SK-N-SH treated with all-trans-retinoic acid at 6 μM for 48 hours (cell line): ENCODE measurements at places on chromosomes 7 and 10.

DNA sequence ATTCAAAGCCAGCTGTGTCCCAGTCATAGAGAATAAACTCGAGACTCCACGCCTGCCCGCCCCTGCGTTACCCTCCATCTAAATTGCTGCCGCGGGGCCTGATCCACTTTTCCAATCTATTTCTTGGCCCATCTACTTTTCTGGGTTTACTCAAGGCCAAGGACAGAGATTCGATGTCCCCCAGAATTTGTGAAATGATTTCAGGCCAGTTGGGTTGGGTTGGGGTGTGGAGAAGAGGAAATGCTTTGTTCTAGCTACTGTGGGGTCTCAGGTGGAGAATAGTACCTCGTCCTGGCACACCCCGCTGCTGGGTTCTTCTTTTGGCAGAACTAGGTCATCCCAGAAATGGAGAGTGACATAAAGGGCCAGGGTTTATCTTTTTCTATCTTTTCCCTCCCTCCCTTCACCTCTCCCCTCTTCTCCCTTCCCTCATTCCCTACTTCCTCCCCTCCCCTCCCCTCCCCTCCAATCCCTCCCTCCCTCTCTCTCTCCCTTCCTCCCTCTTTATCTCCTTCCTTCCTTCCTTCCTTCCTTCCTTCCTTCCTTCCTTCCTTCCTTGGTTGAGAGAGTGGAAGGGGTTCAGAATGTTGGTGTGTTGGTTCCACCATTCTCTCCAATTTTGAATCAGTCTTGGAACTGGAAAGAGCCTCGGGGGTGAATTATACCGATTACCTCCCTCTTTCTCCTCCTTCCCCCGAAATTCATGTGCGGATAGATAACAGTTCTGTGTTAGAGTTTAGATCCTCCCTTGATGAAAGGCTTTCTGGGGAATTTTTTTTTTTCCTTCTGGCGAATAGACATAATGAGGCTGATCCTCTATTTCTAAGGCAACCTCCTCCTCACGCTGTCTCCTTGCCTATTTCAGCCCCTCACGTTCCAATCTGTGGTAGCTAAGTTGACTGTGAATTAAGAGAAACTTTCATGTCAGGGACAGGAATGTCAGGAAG is 1.2 kb upstream of the TMEM229A start:
- ATAC-seq = no peak; the same call in 2 of the 3 replicates

DNA sequence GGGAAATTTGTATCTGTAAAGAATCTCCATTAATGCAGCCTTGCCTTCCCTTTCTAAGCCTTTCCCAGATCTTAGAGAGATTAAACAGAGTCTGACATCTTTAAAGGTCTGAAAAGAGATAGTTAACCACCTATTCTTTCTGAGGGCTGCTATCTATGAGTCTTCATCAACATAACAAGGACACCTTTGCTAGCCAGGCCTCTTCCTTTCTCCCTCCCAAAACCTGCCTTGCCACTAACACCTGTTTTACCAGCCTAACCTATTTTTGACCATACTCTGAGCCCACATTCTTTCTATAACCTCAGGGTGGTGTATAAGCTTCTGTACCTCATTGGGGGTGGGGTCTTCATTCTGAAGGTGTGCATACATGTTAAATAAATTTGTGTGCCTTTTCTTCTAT is 217.1 kb downstream of the IPMK start:
- ATAC-seq = no peak

- ATAC-seq = peak; percentile 40; the same call in 2 of the 3 replicates
Measured at GRCh38 chr10:114654822-114655575, 3.1 kb downstream of the ABLIM1 start.

DNA sequence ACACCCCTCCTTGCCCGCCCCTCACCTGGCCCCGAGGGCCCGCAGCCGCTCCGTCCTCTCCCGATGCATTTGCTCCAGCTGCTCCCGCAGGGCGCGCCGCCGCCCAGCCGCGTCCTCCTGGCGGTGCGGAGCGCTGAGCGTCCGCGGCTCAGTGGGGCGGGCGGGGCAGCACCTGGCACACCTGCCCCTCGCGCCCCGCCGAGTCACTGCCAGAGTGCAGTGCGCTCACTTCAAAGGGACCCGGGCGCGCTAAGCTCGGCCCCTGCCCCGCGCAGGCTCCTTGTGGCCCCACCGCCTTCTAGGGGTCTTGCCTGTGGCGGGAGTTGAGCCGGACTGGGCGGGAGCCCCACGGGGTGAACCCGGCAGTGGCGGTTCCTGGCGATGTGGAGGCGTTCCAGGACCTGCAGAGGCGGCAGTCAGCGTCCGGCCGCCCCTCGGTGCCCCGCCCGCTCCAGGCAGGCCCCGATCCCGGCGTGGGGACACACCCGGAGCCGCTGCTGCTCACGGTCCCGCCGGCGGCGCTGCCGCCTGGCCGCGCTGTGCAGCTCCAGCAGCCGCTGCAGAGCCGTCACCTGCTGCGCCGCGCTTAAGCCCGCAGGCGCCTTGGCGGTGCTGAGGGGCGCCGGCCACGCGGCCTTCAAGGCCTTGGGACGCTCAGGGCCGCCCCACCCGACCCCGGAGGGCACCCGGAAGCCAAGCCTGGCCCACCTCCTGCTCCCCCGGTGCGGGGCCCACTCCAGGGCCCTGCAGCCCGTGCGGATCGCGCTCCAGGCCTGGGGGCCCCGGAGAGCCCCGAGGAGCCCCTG is 6.7 kb downstream of the ATP6V1F start:
- peak; percentile 84 for ATAC-seq

- no peak for ATAC-seq
Measured at GRCh38 chr7:31440511-31440910, 73.4 kb upstream of the ITPRID1 start.

GRCh38 chr7:155785536-155785935 is 26.7 kb downstream of the SHH start:
- ATAC-seq = no peak

- no peak for ATAC-seq
Measured at GRCh38 chr7:132367004-132367403, 209.3 kb downstream of the PLXNA4 start.

DNA sequence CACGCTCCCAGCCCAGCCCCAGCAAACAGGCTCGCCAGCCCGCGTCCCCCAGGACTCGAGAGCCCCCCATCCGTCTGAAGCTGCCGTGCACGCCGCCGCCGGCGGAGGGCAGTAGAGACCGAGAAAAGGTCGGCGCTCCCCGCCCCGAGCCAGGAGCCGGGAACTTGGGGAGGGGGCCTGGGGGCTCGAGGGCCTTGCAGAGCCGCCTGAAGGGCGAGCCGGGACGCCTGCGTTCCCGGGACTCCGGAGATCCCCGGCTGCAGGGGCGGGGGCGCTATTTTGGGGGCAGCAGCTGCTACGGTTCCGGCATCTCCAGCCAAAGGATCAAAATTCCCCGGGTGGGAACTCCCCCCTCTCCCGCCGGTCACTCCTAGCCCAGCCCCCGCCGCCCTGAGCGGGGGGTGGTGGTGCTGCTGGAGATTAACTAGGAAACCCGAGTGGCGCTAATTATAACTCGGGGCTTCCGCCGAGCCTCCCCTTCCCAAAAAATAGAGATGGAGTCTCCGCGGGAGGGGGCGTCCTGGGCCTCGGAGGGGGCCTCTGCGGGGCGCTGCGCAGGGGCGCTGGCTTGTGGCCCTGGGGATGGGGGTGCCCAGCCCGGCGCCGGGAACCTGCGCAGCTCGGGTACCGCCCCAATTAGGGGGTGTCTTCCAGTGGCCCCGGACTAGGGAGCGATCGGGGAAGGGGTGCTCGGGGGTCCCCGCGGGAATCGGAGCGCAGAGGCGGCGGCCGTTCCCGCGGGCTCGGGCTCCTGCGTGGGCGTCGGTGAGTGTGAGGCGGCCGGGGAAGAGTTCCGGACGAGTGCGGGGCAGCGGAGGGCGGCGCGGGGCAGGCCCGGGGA is 608 bp downstream of the ACHE start:
- peak; percentile 36 for ATAC-seq
